Cardiac fibroblast (primary cell): ENCODE measurements at places on chromosomes 2 and 18.

GRCh38 chr2:26144031-26144430, 28.9 kb upstream of the GAREM2 start:
- no peak for DNase-seq

DNA sequence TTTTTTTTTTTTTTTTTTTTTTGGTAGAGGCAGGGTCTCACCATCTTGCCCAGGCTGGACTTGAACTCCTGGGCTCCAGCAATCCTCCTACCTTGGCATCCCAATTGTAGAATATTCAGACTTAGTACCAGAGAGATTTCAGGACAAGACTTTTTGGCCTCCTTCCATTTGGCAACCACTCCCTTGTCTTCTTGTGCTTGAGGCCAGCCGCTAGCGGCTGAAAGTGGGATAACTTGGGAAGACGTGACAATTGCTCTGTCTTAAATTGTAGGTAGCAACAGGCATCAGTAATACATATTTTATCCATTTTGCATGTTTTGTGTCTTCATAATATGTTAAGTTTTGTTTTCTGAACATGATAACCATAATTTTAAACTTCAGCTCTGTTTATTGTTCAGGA, 53.3 kb upstream of the TTN start:
- peak; percentile 85 for DNase-seq

DNA sequence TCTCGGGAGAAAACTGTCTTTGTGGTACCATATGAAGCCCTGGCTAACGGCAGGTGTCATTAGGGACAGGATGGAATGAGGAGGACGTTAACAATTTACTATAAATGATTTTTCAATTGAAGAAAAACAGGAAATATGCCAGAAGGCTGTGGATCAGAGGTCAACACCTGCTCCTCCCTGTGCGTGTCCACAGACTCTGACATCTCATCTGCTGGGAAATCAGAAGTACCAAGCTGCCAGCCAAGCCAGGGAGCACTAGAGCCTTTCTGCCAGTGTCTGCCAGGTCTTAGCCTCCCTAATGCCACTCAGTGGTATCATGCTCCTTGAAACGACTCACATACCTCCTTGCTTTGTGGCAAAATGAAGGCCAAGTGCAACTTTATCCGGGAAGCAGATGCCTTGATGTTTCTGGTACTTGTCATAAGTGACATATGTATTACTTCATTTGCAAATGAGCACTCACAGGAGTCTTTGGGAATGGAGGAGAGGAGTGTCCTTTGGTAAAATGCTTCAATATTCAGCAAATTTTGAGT, 541.1 kb downstream of the SATB2 start:
- no peak for DNase-seq

DNA sequence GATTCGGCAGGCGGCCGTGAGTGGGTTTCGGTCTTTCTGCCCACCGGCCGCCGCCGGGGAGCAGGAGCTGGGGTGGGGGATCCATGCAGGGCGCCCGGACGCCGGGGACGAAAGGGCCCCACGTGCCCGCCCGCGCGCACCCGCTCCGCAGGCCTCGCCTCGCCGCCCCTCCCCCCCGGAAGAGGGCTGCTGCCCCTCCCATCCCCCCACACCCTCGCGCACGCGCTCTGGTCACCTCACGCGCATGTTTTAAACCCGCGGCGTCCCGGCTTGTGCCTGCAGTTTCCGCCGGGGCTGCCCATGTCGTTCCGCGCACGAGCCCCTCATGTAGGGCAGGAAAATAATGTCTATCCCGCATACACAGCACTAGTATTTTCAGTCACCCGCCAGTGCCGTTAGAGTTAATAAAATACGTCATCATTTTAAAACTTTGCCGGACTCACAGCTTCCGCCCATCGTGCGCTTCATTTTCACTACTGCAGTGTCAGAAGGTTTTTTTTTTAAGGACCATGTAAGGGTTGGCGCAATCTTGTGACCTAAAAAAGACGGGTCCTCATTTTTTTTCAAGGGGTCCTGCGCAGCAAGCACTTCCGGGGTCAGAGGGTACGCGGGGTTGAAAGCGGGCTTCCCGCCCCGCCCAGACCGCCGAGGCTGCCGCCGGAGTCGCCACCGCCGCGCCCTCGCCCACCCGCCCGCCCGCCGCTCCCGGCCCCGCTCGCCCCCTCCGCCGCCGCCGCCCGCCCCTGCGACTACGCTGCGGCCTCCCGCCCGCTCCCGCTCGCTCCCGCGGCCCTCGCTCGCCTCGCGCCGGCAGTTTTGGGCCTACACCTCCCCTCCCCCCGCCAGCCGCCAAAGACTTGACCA, at the start of gene PCBP1:
Gene PCBP1 (plus strand): TSS at position 640 of the 864 bp plus-strand sequence. CDS start 267 bp downstream, outside the sequence.
- DNase-seq, result peak; percentile 96

DNA sequence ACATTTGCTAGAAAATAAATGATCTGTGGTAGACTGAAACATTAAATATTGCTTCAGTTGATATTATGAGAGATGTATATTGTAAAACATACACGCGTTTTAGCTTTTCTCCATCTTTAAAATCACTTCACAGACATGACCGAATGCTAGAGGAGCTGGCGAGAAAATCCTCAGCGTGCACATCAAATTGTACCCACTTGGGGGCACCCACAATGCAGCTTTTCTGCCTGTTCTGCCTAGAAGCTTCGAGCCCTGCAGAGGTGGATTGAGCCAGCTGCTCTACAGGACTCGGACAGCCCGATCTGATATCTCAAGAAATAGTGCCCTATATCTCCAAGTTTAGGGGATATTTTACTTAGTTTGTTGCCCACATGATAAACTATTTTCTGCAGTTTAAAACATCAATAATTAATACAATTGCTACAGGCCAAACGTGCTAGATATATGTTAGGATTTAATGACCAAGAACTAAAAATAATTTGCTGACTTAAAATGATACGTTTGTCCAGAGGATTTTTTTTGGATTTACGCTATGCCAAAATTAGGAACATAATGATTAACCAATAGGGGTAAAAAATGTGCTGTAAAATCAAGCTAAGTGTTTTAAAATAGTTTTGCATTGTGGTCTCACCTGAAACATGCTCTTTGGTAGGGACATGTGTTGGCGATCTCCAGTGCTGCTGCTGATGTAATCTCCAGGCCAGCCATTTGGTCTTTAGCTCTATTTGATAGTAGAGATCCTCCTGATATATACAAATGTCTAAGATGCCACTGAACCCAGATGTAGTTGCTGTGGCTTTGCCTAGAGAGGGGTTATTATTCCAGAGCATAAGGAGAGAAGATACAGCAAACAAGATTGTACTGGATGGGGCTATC, 22.3 kb upstream of the ATP5MC3 start:
- peak; percentile 50 for DNase-seq

DNA sequence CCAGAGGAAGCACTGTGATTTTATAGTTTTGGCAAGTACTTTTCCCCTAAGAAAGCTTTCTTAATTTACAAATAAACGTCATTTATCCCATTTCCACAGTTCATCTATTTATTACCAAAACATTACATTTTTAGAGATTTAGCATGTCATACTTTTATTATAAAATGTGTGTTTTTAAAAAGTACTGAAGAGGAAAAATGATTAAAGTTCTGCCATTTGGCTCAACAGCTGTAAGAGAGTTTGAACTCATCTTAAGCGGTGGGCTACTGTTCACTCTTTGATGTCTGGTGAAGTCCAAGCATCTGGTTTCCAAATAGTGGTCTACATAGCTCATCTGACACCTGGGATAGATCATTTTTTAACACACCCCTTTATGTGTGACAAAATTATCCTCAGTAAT, 51.3 kb upstream of the TANC1 start:
- no peak for DNase-seq
